ENCODE measurements at places on chromosomes 5 and 9. TPM values are rescaled to one million over a fixed set of nuclear protein-coding genes. Genes with fewer than 3 reads are reported as not detected.

- DNase-seq = no peak
These were observed 80.2 kb downstream of the SREK1 start for GRCh38 chr5:66224274-66224673.

GRCh38 chr5:17916446-17916845, 282.2 kb downstream of the TAF11L14 start:
- DNase-seq = no peak

The PCDHA12 gene
- 5.1 TPM for polyA plus RNA-seq

DNA sequence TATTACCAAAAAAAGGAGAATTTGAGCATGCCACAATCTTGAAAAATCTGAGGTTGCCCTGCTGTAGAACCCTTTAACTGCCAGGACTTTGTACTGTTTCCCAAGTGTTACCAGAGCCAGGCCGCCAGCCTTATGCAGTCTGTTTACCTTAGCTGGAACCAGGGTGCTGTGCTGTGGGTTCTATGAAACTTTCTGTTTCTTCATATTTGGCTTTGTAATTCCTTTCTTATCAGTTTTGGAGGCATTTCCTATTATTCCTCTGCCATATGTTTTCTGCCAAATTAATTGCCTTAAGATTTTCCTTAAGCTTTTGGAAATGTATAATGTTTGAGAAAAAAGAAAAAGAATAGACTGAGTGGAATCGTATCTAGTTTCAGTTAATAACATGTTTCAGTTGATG, 2.1 kb downstream of the S1PR3 start:
- no peak for DNase-seq

DNA sequence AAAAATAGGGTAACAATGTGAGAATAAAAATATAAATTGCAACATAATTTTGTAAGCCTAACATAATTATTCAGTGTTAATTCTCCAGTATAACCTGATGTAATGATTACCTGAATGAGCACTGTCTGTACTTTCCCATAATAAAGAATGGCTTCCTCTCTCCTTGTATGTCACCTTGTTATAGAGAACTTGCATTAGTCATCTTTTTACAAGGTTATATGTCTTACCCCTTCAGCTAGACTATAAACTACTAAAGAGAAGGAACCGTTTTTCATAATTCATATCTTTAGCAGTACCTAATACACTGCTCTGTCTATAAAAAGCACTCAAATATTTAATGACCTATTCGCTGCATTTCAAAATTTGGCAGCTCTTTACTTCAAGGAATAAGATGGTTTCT, 19.8 kb downstream of the STRBP start:
- no peak for DNase-seq

GRCh38 chr9:113656771-113657670, 193.5 kb downstream of the RGS3 start:
- DNase-seq = peak; percentile 21

GRCh38 chr5:143233031-143233430, 170.5 kb downstream of the NR3C1 start:
- no peak for DNase-seq

The CAAP1 gene
- 56.2 TPM for polyA plus RNA-seq

The FXN gene
- polyA plus RNA-seq = 66.4 TPM

- DNase-seq = peak; percentile 93
These were observed at the start of gene RFX3 for GRCh38 chr9:3525836-3526164. Gene RFX3, minus strand, starts transcription at chr9:3526001. Its CDS starts 130,413 bp downstream, at chr9:3395588.

DNA sequence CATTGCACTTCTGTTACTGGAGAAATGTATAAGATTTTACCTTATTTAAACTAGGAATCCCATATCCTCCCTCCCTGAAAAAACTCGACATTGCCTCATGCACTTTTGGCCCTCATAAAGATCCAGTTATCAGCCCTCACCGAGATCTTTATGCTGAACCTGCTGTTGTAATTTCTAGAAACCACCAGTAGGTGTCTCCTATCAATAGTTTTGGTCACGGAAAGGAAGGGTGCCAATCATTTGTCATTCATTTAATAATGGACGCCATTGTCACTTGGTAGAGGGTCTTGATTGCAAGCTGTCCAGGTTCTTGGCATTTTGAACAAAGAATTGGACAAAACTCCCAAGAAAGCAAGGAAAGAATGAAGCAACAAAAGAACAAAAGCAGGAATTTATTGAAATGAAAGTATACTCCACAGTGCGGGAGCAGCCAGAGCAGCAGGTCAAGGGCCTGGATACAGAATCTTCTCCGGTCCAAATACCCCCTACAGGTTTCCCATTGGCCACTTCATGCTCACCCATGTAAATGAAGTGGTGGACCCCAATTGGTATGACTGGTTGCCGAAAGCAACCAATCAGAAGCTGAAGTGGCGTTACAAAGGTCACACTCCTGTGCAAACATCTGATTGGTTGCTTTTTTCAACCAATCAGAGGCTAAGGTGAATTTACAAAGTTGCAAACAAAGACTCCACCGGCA, 524.3 kb downstream of the PSAT1 start:
- peak; percentile 68 for DNase-seq
